ENCODE measurements at places on chromosomes 7 and 10. TPM values are rescaled to one million over a fixed set of nuclear protein-coding genes. Genes with fewer than 3 reads are reported as not detected.
A peak's percentile ranks its signal among the peaks of the same experiment; 100 is the strongest.

DNA sequence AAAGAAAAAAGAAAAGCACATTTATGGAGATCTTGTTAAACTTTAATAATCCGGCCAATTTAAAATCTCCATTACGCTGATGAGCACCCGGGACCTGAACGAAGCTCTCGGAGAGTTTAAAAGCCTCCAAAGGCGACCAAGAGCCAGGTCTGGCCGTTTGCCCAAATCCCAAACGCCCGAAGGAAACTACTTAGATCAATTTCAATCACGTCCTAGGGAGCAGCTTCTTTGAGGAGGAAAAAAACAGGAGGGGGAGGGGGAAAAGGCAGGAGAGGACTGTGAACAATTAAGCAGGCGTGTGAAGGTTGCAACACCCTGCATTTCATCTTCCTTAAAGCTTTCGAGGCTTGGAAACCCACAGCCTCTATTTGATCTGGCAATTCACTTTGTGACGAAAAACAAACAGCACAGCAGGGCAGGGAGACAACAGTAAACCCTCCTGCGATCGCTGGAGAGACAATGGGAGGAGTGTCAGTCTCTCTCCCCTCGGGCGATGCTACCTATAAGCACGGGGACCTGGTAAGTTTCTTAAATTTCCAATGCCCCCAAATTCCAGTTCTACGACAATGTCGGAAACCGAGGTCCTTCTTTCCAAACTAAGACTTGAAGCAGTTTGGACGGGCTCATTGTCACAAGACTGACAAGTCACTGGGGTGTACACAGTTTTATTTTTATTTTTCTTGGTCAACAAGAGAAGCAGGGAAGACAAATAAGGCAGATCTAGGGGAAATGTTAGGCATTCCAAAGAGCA lies 1.2 kb downstream of the KLF6 start:
- DNase-seq = peak; percentile 82
- H3K36me3 ChIP-seq = peaks cover 9% of the 10 kb centered on the region
- H3K4me1 ChIP-seq = peaks cover 11% of the 10 kb centered on the region

- H3K27ac ChIP-seq = no peak overlapping the region
- no peak overlapping the region for H3K4me3 ChIP-seq
- no peaks in the 10 kb centered on the region for H3K4me1 ChIP-seq
- no peak for DNase-seq
- no peaks in the 10 kb centered on the region for H3K27me3 ChIP-seq
Measured at GRCh38 chr7:133854739-133855138, 272.4 kb upstream of the LRGUK start.

DNA sequence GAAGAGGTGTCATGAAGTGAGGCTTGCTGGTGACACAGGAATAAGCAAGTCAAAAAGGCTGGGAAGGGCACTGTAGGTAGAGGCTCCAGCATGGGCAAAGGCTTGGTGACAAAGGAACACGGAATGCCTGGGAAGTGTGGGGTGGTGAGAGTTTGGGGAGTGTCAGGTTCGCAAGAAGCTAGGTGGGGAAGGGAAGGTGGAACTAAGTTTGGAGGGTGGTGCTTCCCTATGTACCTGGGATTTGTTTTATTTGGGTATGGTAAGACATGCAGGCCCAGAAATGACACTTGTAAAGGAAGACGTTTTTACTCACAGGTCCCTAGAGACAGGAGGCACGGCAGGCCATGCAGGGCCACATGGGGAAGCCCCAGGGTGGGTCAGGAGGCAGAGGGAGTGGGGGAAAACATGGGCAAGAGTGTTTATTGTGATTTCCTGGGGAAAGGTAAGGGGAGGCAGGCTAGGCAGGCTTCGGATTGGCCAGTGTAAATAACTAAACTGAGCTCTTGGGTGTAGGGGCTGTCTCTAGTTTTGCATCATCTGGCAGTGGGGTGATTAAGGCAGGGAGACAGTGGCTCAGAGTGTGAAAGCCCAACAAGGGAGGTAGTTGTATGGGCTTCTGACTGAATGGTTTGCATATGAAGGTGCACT lies 52.1 kb downstream of the SH2D4B start:
- H3K36me3 ChIP-seq = no peaks in the 10 kb centered on the region
- H3K4me1 ChIP-seq = no peaks in the 10 kb centered on the region
- no peak for DNase-seq
- H3K27ac ChIP-seq = no peak overlapping the region

The LRRC18 gene
- total RNA-seq = not detected

DNA sequence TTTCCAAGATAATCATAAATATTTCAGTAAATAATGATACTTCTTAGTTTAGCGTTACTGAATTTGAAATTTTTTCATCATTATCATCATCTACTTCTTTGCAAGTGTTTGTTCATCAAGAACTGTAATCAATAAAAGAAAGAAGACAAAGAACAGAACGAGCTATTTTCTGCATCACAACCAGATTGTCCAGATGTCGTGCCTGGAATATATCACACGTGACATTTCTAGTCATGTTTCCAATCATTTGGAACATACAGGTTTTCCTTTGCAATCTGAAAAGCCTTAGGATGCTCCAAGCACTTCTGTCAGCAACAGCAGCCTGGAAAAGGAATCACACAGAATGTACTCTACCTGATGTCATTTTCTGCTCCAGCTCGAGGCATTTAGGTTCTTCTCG lies 107.4 kb downstream of the FAM107B start:
- H3K4me3 ChIP-seq = no peak overlapping the region
- no peaks in the 10 kb centered on the region for H3K4me1 ChIP-seq
- H3K36me3 ChIP-seq = no peaks in the 10 kb centered on the region
- H3K27ac ChIP-seq = no peak overlapping the region
- no peaks in the 10 kb centered on the region for H3K27me3 ChIP-seq

The STEAP4 gene
- 16.3 TPM for total RNA-seq

Measured in right lobe of liver (tissue), 6 donors.